ENCODE measurements at places on chromosomes 2 and 18. TPM values are rescaled to one million over a fixed set of nuclear protein-coding genes. Genes with fewer than 3 reads are reported as not detected.
A peak's percentile ranks its signal among the peaks of the same experiment; 100 is the strongest.

Gene SCYGR4
- not detected for total RNA-seq

Gene LYG1
- 0.88 TPM for total RNA-seq

Gene PLEKHB2
- total RNA-seq = 63.9 TPM

Gene TMEM37
- total RNA-seq = 1.1 TPM

- H3K27me3 ChIP-seq = no peaks in the 10 kb centered on the region
- H3K4me1 ChIP-seq = no peaks in the 10 kb centered on the region
- no peak overlapping the region for H3K4me3 ChIP-seq
- no peak for DNase-seq
- no peak overlapping the region for H3K27ac ChIP-seq
Measured at GRCh38 chr2:175852879-175853615, 149.0 kb downstream of the LNPK start.

DNA sequence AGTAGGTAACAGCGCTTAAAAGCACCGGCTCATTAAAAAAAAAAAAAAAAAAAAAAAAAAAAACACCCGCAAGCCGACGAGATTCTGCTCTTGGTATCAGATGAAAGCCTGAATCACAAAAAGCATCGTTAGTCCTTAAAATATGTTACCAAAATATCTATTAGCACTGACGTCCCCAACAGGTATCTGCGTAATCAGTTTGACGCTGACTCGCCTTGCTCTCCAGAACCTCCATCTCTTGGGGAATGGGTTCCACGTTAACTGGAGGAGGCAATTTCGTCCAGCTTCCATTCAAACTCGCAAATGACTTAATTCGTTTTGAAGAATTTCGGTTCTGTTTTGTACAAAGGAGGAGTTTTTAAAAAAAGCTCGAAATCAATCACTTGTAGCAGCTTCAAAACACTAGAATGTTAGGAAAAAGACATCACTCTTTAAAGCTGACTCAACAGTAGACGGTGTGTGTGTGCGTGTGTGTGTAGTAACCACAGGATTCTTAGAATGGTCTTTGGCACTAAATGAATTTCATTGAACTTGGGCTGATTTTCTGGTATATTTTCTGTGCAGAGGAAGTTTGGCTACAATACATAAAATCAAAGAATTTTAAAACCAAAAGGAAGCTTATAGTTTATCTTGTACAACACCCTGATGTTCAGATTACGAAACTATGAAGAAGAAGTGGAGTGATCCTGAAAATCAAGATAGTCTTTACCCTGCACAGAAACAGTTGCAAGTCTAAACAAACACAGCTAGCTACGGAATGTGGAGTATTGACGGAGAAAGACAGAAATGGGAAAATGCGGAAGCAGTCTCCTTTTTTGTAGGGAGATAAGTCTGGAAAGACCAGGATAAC is 1.1 kb upstream of the PGAP1 start:
- H3K4me1 ChIP-seq = peaks cover 20% of the 10 kb centered on the region
- peak; percentile 86 for DNase-seq
- no peaks in the 10 kb centered on the region for H3K36me3 ChIP-seq
- peak overlapping the region; percentile 97 for H3K4me3 ChIP-seq
- no peaks in the 10 kb centered on the region for H3K27me3 ChIP-seq

DNA sequence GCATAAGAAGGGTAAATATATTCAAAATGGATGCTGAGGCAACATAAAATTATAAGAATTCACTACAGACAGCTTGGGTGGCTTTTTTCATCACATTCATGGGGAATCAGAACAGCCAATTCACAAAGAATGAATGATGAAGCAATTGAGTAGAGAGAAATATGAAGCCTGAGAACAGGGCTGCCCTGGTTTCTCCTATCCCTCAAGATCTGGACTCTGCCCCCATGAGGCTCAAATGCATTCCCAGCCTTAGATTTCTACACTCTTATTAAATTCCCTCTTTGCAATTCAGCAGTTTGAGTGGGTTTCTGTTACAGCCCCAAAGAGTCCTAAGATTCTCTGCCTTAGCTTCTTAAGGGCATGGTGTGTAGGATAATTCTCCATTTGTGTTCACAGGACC is 172.5 kb downstream of the MAIP1 start:
- H3K4me3 ChIP-seq = no peak overlapping the region
- H3K27me3 ChIP-seq = no peaks in the 10 kb centered on the region
- H3K36me3 ChIP-seq = no peaks in the 10 kb centered on the region
- peak overlapping the region; percentile 67 for H3K27ac ChIP-seq
- DNase-seq = peak; percentile 38

DNA sequence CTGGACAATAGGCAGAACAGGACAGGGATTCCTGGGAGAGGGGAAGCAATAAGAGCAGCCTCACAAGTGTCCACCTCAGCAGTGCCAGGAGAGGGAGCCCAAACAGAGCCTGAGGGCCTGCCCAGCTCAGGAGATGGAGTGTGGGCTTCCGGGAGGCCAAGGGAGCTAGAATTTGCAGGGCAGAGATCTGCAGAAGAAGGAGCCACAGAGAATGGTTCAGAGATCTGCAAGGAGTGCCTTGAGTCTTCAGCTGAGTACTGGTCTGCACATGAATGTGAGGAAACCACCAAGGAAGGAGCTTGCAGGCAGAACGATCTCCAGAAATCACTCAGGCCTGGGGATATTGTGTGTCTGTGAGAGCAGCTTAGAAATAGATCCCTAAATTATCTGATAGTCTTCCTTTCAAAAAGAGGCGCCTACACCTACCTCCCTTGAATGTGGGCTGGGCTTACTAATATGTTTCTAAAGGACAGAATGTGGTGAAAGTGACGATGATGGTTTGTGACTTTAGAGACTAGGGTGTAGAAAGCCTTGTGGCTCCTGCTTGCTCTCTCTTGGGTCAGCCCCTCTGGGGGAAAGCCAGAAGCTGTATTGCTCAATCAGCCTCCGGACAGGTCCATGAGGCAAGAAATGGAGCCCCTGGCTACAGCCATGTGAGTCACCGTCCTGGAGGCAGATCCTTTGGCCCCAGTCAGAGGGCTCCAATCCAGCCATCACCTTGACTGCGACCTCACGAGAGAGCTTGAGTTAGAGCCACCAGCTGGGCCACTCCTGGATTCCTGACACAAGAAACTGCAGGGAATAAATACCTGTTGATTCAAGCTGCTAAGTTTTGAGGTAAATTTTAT is 7.6 kb upstream of the LPIN1 start:
- no peak overlapping the region for H3K27ac ChIP-seq
- H3K36me3 ChIP-seq = no peaks in the 10 kb centered on the region
- H3K27me3 ChIP-seq = peaks cover 20% of the 10 kb centered on the region
